Smooth muscle cell of the coronary artery (primary cell): ENCODE measurements at places on chromosomes 2 and 18. TPM values are rescaled to one million over a fixed set of nuclear protein-coding genes. Genes with fewer than 3 reads are reported as not detected.

Gene APCDD1
- total RNA-seq: 0.15 and 10.5 TPM in 2 replicates

Gene LCT
- under 0.01 TPM in 1 of 2 replicates, not detected in the other for total RNA-seq

Gene ZNF396
- total RNA-seq: 0.59 and 1.6 TPM in 2 replicates

Gene C2orf78
- total RNA-seq: not detected in 2 replicates

Gene IL1RL1
- 0.23 and 2.0 TPM in 2 replicates for total RNA-seq

Gene NDUFS1
- total RNA-seq: 78.3 and 125 TPM in 2 replicates
